Stimulated activated CD8-positive, alpha-beta memory T cell treated with anti-CD3 and anti-CD28 coated beads, Interleukin-4, amount 100 ng/mL, for 24 hours (primary cell): ENCODE measurements at places on chromosomes 7 and 10.

- DNase-seq = no peak
Measured at GRCh38 chr10:8138471-8138870, 84.0 kb downstream of the GATA3 start.

DNA sequence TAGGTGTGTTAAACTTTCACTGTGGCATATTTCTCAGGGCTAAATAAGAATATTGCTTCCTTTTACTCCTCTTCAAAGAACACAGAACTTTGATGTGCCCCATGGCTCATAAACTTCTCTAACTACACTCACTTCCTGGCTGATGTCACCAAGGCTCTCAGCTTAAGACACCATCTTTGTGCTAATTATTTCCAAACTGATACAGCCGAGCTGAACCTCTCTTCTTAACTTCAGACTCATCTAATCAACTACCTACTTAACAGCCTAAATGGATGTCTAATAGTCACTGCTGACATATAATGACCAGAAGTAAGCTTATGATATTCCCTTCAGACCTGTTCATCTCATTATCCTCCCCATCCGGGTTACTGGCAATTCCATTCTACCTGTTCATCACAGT is 3.6 kb downstream of the C10orf67 start:
- DNase-seq = no peak

- DNase-seq = no peak
Measured at GRCh38 chr7:47787249-47788069, 160.8 kb downstream of the PKD1L1 start.

- no peak for DNase-seq
Measured at GRCh38 chr10:48564466-48565160, 40.3 kb downstream of the ARHGAP22 start.

DNA sequence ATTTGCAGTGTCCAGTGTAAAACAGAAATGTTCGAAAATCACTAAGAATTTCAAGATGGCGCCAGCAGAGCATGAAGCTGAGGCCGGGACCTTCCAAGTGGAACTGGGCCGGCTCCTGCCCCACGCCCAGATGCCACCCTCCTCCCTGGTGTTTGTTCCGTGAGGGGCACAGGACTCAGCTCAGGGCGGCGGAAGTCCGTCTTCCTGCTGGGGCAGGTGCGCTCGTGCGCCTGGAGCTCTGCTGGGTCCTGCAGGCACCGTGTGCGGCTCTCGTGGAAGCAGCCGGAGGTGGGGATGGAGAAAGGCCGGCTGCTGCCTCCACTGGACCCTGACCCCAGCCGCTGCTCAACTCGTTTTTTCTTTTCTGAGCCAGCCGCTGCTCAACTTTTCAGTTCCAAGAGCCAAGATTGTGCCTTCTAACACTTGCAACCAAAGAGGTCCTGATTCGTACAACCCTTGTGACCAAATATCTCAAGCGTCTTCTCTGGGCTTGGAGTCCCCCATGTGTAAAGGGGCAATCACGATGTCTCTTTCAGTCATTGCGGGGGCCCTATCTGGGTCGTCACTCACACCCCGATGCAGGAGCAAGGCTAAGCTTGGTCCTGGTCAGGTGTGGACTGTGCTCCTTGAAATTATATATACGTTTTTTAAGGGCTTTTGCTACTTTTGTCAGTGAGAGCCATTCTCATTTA is 334.4 kb downstream of the ADARB2 start:
- DNase-seq = no peak

- peak; percentile 22 for DNase-seq
Measured at GRCh38 chr7:131501422-131501821, 55.0 kb downstream of the PODXL start.

- DNase-seq = no peak
Measured at GRCh38 chr10:128887856-128888255, 579.2 kb upstream of the MGMT start.

DNA sequence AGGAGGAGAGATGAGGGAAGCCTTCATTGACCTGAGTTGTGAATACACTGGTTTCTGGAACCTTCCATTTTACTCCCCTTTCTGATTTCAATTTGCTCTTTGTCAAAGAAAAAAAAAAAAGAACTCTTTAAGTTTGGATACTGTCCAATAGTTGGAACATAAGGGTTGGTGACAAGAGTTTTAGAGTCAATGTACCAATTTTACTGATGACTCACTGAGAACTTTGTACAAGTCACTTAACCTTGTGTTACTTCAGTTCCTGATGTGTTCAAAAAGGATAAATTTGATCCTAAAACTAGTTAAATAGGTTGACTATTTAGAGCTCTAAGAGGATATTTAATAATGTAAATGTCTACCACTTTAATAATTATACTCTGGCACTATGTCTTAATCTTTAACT is 4.1 kb upstream of the CDK14 start:
- no peak for DNase-seq

DNA sequence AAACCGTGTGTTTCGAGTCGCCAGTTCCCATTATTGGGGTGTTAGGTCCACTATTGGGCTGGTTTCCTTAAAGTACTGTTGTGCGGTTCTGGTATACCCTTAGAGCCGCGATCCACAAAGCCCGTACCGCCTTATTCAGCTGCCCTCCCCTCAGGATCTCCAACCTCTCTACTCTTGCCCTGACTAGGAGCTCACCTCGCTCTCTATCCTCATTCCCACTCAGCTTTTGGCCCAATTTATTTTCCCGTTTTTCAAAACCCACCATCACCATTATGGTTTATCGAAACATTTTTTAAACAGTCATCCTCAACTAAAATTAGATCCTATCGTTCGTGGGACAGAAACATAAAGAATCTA is 461 bp upstream of the ETV1 start:
- DNase-seq = no peak

GRCh38 chr10:84243759-84244158 is 1.1 kb upstream of the RGR start:
- no peak for DNase-seq

- no peak for DNase-seq
Measured at GRCh38 chr10:63382066-63382465, 83.7 kb downstream of the JMJD1C start.

DNA sequence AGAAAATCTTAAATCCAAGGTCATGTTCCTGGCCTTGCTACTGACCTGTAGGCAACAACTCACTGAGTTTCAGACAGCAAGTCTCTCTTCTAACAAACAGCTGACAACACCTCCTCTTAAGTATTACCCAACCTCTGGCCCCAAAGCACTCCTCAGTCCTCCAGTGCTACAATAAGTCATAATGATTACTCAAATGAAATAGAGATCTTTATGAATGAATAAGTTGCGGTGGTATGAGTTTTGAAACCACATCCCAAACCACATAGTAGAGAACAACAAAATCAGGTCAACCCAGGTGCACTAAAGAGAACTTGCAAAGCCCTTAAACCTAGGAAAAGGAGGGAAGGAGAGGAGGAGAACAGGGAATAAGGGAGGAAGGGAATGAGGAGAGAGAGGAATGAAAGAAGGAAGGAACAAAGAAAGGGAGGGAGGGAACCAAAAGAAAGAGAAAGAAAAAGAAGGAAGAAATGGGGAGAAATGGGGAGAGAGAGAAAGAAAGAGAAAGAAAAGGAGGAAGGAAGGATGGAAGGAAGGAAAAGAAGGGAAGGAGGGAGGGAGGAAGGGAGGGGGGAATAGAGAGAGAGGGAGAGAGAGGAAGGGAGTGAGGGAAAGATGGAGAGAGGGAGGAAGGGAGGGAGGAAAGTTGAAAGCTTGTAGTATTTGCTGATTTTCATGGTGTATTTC is 142.8 kb upstream of the CALCR start:
- no peak for DNase-seq

DNA sequence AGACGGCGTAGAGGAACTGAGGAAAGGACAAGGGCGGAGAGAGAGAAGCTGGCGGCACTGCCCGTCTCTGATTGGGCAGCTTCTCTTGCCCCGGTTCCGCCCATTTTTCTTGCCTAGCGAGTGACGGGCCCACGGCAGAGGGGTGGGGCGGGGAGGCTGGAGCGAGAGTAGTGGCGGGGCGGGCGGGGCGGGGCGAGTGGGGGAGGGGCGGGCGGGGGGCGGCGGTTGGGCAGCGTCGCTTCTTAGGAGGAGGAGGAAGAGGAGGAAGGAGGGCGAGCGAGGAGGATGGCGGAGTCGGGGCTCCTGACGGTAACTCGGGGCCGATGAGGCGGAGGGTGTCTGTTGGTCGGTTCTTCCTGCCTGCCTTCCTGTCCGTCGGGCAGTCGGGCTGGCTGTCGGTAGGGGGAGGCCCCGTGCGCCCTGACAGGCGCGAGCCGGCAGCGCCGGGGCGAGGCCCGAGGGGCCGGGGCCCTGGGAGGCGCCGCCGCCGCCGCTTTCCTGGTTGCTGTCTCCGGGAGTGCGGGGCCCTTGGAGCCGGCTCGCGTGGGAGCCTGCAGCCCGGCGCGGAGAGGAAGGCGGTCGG is at the start of gene SHOC2:
SHOC2 (plus strand) TSS at position 256 of the 583 bp plus-strand sequence. CDS start 44,755 bp downstream, outside the sequence.
- peak; percentile 96 for DNase-seq

DNA sequence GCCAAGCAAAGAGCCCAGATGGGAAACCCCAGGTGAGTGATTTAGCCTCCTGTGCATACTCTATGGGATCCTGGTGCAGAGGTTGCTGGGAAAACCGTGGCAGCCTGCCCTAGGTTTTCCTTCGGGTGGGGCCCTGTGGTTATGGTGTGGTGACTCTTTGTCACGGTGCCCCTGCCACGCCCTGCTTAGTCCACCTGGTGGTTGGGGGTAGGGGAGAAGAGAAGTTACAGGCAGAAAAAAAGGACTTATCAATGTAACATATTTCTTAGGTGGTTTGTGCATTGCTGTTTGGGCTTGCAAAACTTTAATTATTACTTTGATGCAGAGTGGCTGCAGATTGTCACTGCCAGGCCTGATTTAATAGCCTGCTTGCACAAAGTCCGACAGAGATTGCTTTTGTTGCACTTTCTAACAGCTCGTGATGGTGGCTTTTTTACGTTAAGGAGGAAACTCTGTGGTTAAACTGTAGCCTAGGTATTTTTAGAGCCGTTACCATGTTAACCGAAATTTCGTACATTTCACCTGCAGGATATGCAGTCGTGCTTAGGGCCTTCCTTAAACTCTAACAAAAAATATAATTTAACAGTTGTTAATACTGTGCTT is 197.4 kb downstream of the RNLS start:
- peak; percentile 1 for DNase-seq

- DNase-seq = no peak
Measured at GRCh38 chr7:28362812-28363211, 49.5 kb upstream of the CREB5 start.

DNA sequence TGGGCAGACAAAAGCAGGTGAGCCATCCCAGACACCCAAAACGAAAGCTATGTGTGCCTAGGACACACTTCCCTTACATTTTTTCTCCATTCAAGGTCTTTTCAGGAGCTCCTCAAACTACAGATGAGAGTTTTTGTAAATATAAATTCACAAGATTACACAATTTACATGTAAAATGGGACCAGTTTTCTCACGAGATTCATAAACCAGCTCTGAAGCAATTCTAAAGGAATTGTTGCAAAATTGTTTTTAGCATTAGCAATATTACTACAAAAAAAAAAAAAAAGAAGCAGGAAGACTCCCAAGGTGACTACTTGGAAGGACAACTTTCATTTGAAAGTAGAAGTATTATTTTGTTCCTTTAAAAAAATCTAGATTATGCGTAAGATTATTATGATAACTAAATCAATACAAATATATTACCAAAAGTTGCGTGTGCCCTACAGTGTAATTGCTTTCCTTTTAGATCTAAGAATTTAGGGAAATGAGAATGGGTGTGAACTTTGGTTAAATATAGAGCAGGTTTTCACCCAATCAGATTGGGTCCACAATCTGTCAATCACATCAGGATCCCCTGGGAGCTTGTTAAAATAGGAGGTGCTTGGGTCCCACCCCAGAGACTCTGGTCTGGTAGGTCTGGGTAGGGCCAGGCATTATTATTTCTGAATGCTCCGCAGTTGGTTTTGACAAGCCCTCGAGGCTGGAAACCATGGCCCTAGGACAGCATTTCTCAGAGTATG is 72.2 kb downstream of the TBXAS1 start:
- DNase-seq = no peak

- no peak for DNase-seq
Measured at GRCh38 chr7:37483627-37484026, 35.0 kb upstream of the ELMO1 start.

GRCh38 chr7:3497796-3498195 is 196.7 kb downstream of the SDK1 start:
- DNase-seq = no peak

DNA sequence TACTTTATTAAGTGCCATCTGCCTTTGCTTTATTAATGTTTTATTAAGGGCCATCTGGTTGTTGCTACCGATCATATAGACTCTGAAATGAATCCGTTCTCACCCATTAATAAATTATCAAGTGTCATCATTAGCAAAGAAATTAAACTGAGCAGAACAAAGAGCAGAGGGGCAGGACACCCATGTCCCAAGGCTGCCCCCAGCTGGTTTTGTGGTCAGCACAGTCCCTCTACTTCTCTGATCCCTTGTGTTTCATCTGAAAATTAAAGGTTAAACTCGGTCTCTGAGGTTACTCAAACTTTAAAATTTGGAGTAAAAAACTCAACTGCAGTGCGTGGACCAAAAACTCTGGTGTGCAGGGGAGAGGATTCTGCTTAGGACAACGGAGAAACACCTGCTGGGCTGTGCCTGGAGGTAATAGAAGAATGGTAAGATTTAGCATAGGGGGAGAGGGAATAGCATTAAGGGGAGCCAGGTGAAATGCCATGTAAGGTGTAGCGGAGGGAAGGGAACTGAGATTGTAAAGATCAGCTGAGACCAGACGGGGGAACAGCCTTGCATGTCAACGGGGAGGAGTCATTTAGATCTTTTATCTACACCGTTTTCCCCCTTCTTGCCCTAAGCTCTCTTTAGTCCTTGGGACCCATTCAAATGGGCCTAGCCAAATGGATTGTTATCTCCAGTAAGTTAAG is 10.8 kb upstream of the GSDME start:
- DNase-seq = no peak

DNA sequence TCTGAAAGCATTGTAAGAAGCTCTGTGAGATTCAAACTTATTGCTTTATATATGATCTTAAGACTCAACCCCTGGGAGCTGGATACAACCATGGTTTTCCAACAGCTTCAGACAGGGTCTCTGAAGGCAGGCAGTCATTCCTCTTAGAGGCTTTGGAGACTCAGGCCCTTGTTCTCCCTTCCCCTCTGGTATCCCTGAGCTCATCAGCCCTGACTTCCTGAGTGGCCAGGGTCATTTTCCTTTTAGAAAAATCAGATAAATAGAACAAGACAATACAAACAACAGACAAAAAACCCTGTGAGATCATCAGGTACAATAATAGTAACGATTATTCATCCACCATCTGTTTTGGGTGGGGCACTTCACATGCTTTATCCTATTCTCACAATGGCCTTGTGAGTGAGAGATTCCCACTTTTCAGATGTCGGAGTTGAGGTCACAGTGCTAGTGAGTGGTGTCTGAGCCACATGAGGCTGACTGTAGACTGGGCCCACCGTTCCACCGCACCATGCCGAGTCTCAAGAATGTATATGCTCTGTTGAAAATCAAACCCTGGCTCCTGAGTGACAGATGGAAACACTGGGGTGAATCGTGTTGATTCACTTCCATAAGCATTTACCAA is 144.2 kb downstream of the CXCL12 start:
- DNase-seq = no peak

GRCh38 chr7:107907790-107908189 is 16.8 kb downstream of the DLD start:
- DNase-seq = no peak

GRCh38 chr10:76125900-76126299 is 694.5 kb downstream of the LRMDA start:
- no peak for DNase-seq

GRCh38 chr7:150393325-150393724 is 14.2 kb downstream of the ZNF775 start:
- DNase-seq = no peak
